ENCODE measurements at places on chromosomes 12 and 14.

DNA sequence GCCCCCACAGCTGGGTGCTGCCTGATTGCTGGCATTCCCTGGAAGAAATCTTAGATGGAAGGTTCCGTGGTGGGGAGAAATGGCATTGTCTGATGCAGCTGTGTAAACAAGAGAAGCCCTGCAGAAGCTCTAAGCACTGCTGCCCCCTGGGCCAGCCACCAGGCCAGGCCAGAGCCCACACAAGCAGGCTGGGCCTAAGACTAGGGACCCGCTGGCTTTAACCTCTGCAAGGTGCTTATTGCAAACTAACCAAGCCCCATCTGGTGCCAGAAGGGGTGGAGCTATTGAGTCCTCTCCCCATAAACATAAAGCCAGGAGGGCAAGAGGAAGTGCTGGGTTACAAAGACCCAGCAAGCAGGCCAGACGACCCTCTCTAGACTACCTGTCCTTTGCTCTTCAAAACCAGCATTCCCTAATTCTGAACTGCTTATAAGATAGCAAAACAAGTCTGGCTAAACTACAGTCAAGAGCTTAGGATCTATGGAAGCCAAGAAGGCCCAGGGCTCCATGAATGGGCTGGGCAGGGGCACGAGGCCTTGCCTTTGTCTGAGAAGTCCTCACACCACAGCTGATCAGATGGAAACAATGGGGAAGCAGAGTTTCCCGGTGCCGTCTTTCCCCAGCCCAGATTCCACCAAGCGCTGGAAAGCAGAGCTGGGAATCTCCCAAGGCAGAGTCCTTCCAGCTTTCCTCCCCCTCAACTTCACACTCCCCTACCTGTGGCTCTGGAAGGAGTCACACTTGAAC lies 28.8 kb downstream of the P2RX4 start:
- no peak for DNase-seq

GRCh38 chr14:51691176-51691575 lies 39.5 kb downstream of the FRMD6 start:
- DNase-seq = no peak

DNA sequence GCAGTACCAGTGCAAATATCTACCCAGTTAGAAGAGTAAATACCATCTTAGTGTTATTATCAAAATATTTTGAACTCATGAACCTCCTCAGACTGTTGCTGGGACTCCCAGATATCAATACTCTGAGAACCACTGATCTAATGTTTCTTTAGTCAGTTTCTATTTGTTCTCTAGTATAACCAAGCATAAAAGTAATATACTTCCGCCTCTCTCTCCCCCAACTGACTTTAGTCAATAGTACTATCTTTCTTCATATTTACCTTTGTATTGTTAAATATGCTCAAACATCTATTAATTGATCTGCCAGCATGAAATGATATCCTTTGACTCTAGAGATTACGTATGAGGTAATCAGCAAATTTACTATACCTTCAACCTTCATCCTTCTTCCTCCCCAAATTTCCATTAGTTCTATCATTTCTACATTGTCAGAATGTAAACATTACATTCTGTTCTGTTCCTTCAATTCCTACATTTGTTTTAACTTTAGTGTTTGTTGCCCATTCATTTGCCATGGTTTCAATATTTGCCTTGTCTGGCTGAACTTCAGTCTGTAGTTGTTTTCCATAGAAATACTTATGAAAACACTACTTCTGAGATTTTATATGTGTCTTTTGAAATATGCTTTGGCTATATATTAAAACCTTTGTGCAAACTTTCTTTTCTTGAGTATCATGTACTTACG lies 192.5 kb upstream of the PDE3A start:
- DNase-seq = no peak

- no peak for DNase-seq
Observed at GRCh38 chr14:21668377-21668776, 5.2 kb downstream of the OR4E1 start.

DNA sequence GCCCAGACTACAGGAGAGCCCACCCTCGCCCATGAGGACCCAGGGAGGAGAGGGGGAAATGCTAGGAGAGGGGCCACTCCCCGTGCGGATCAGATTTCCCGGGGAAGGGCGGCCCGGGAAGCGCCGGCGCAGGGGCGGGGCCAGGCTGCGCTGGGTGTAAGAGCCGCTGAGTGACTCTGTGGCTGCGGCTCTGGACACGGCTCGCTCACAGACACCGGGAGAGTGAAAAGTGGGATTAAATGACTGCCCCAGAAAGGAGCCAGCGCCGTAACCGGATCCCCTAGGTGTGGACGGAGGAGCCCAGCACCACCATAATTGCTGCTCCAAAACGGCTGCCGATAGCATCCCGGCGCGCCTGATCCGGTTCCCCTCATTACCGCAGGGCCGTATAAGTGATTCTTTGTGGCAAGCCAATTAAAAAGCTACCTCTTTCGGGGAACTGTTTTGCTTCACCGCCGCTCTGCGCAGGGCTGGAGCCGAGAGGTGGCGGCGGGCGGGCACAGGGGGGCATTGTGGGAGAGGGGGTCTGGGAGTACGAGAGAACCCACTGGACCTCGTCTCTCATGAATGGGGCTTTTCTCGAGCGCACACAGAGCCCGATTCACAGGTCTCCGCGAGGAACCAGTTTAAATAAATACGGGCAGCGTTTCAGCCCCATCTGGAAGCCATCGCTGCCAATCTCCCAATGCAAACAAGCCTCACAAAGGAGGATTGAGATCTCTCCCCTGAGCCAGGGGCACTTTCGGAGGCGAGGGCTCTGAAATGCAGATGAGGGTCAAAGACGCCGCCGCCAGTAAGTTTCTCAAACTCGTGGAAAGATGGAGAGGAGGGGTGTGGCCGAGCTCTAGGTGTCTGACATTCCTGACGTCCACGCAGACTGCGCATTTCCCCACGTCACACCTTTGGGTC lies 2.5 kb downstream of the COL2A1 start:
- DNase-seq = no peak

- DNase-seq = no peak
Observed at GRCh38 chr12:2288001-2288400, 235.2 kb downstream of the CACNA1C start.

DNA sequence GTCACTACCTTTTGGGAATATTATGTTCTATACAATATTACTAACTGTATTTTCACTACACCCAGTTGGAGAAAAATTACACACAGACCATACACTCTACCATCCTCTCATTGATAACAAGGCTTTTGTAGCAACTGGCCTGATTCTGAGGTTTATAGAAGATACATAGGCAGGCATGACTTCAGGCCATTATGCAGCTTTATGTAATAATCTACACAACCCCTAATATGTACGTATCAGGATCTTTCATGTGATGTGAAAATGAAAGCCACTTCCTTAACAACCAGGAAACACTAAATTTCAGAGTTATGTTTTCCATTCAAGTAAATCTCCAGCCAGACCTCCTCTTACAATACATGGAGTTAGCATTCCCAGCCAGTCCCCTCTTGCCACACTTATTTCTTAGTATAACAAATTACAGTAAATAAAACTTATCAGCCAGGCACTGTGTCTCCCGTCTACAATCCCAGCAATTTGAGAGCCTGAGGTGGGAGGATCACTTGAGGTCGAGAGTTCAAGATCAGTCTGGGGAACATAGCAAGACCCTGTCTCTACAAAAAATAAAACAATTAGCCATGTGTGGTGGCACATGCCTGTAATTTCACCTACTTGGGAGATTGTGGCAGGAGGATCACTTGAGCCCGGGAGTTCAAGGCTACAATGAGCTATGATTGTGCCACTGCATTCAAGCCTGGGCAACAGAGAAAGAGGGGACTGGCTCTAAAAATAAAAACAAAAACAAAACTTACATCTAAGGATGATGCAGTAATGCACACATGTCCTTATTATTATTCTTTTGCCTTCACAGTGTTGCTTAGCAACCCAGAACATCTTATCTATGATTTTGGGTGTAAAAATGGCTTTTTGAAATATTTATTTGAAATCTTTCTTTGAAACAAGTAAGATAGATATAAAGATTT lies 10.4 kb upstream of the OSBPL8 start:
- DNase-seq = no peak

All from NCI-H187 treated with DMSO at 0.1 percent for 48 hours (cell line).